NCI-H2029 treated with DMSO at 0.1 percent for 48 hours (cell line): ENCODE measurements at places on chromosomes 11 and 22.

- DNase-seq: peak; percentile 46
Measured at GRCh38 chr11:120747850-120748814, 236.6 kb downstream of the GRIK4 start.

DNA sequence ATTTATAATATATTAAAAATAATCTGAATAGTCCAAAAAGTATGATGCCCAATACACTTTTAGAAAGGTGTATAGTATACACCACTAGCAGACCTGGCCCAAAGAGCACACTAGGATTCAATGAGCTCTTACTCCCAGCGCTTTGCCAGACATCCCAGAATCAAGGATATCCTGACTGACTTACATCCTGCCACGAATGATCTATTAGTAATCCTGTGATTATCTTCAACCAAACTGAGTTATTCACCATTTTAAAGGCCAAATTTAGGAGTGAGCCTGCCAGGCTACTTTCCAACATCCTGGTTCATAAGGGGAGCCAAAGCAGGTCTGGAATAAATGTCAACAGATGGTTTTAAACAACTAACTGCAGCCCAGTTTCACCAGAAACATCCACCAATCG is 60.8 kb upstream of the FAM181B start:
- DNase-seq: no peak

DNA sequence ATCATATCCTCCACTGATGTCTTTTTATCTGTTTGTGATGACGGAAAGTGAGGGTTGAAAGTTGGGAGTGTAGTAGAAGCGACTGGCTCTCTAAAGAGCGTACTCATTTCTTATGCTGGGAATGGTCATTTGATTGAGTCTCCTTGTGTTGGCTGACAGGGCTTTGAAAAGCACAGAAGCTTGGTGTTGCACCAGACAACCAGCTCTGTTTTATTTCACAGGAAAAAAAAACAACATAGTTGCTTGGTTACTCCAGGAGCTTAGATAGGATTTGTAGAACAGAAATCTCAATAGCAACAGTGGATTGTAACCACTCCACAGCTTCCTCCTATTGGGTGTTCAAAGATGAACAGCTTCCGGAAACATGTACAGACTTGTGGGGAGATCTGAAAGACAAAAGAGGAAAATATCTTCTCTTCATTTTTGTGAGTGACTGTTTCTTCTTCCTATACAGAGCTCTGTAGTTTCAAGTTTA is 2.7 kb downstream of the RBM14 start:
- no peak for DNase-seq

DNA sequence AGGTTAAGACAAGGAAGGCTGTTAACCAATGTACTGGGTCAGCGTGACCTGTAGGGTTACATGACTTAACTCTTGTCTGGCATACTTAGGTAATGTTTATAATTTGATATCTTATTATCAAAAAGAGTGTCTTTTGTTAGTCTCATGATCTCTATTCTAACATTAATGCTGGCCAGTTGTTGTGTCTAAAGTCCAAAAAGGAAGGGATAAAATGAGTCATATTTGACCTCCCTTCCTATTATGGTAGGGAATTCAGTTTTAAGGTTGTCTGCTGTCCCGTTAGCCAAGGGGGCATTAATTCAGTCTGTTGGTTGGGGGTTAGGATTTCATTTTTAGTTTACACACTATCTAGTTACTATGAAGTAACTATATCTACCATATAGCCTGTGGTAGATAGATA is 364.0 kb downstream of the GRM5 start:
- DNase-seq: no peak

DNA sequence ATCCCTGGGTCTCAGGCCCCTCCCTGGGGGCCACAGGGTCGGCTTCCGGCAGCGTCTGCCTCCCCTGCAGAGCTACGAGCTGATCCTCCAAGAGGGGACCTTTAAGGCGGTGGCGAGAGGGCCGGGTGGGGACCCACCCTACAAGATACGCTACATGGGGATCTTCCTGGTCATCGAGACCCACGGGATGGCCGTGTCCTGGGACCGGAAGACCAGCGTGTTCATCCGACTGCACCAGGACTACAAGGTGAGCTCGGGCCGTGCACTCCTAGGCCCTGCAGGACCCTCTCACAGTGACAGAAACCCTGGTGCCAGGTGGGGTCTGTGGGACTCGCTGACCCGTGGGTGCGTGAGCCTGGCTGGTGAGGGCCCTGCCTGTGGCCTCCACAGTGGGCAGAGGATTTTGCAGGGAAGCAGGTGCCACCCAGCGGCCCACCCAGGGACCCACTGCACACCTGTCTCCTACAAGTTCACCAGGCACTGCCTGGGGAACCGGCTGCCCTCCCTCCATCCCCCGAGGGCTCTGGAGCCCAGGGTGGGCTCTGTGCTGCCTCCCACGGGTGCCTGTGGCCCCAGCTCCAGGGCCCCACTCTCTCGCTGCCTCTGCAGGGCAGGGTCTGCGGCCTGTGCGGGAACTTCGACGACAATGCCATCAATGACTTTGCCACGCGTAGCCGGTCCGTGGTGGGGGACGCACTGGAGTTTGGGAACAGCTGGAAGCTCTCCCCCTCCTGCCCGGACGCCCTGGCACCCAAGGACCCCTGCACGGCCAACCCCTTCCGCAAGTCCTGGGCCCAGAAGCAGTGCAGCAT is 13.7 kb downstream of the MUC5B start:
- no peak for DNase-seq

- no peak for DNase-seq
Measured at GRCh38 chr11:117442049-117442868, 114.6 kb downstream of the CEP164 start.
